ENCODE measurements at places on chromosomes 1 and 21.
A peak's percentile ranks its signal among the peaks of the same experiment; 100 is the strongest.

- DNase-seq = no peak
These were observed 26.5 kb downstream of the RERE start for GRCh38 chr1:8790987-8791386.

DNA sequence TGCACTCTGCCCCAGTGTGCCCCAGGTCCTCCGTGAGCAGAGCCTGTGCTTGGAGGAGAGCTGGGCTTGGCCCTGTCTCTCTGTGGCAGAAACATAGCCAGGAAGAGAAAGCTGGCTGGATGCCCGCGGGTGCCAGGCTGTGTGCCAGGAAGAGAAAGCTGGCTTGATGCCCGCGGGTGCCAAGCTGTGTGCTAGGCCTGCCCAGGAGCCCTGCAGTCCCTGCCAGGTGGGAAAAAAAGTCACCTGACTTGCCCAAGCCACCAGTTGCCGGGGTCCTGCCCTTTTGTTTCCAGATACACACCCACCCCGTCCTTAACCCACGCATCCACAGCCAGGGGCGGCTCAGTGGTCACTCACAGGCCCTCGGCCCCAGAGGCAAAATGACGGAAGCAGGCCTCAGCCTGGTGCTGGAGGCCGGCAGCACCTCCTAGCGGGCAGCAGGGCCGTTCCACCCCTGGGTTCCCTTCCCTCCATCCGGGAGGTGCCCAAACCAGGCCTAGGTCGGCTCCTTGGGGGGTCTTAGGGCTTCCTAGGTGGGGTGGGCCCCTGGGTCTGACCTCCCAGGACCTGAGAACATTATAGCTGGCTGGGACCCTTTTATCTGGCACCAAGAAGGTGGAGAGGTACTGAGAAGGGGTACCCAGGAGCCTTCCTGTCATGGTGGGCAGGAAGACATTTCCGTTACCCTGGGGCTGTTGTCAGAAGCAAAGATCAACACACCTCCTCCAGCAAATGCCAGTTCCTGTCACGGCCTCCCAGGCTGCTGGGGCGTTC, 9.1 kb downstream of the ITGB2 start:
- DNase-seq = peak; percentile 39

GRCh38 chr21:28261298-28261697, 731.4 kb downstream of the LTN1 start:
- no peak for DNase-seq

DNA sequence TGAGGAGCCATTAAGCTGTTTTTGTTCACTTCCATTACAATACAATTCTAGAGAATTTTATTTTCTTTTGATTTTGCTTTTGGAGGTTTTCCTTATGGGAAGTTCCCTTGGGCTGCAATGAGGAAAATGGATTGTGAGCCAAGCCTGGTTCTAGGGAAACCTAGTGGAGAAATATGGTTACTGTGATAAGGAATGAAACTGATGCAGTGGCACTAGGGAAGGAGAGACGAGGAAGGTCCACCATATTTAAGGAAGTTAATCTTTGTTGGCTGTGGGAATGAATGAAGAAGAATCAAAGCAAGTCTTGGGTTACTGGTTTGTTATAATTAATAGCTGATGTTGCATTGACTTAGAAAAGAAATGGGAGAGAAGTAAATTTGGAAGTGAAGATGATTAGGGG, 28.4 kb downstream of the CHML start:
- no peak for DNase-seq

- no peak for DNase-seq
These were observed 46.1 kb downstream of the SLC44A3 start for GRCh38 chr1:94866164-94866807.

DNA sequence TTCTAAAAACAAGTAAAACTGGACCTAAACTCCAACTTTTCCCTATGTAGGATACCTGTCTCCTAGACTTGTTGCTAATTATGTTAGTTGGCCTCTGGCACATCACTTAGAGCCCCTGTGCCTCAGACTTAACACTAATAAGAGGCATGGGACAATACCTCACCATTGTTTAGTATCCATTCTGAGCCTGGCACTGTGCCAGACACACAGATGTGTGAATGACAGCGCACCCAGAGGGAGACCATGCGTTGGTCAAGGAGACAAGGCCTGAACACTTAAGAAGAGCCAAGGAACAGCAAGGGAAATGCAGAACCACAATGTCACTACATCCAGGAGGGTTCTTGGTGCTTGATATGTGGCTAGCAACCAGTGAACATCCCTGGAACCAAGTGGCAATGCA, 189.1 kb downstream of the FGGY start:
- DNase-seq = no peak

DNA sequence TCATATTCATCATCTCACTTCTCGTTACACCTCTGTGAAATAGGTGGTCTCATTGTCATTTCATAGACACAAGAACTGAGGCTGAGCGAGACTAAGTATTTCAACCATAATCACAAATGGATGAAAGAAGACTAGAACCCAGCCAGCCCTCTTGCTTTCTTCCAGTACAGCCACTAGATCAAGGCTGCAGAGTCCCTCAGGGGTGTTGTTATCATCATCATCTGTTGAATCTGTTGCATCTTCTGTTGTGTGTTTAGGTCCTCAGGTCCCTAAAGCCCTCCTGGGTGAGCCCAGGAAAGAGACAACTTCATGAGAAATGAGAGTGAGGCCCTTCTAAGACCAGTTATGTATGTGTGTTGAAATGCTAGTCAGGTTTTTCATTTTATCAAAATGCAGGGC, 86.6 kb upstream of the ZNF326 start:
- no peak for DNase-seq

GRCh38 chr1:59018446-59018845, 234.6 kb upstream of the JUN start:
- no peak for DNase-seq

All from activated CD4-positive, alpha-beta T cell treated with anti-CD3 and anti-CD28 coated beads for 1 hour (primary cell).